Activated naive CD4-positive, alpha-beta T cell treated with anti-CD3 and anti-CD28 coated beads, Interleukin-2, amount 10 ng/mL, durations not matched to agents 7 days and 5 days (primary cell): ENCODE measurements at places on chromosomes 2 and 18.

DNA sequence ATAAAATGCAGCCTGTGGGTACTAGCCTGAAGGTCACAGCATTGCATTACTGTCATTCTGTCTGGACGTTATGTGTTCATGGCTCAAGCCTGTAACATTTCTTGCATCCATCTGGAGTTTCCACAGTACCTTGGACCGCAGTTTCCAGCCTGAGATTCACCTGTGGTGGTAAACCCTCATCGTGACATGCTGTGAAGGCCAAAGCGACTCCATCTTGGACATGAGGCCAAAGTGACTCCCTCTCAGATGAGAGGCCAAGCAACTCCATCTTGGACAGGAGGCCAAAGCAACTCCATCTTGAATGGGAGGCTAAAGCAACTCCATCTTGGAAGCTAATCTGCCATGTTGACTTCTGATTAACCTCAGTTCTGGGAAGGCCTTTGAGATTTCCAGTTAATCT lies 257.7 kb upstream of the MYT1L start:
- no peaks in the 10 kb centered on the region for H3K27me3 ChIP-seq

DNA sequence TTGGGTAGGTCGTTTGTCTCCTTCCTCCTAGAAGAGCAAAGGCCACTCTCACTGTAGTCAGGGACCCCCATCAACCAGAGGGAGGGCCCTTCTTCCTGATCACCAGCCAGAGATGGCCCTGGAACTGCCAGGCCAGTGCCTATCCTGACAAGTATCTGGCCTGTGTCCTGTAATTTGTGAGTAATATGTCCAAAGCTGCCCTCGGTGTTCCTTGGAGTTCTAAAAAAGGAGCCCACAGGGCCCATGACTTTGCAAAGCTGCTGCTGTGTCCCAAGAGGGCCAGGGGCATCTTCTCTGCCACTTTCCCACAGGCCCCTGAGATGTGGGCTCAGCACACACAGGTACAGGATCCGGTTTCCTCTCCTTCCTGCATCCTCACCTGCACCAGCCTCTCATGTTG lies 212.4 kb downstream of the SEPTIN10 start:
- H3K4me3 ChIP-seq: no peak overlapping the region
- no peaks in the 10 kb centered on the region for H3K36me3 ChIP-seq
- H3K4me1 ChIP-seq: peaks cover 11% of the 10 kb centered on the region
- H3K27me3 ChIP-seq: peaks cover 20% of the 10 kb centered on the region
- no peak overlapping the region for H3K27ac ChIP-seq

- DNase-seq: no peak
- H3K27ac ChIP-seq: peak overlapping the region; percentile 98
- no peaks in the 10 kb centered on the region for H3K27me3 ChIP-seq
- peaks cover 98% of the 10 kb centered on the region for H3K4me1 ChIP-seq
Measured at GRCh38 chr2:105794926-105795574, 50.3 kb downstream of the NCK2 start.

DNA sequence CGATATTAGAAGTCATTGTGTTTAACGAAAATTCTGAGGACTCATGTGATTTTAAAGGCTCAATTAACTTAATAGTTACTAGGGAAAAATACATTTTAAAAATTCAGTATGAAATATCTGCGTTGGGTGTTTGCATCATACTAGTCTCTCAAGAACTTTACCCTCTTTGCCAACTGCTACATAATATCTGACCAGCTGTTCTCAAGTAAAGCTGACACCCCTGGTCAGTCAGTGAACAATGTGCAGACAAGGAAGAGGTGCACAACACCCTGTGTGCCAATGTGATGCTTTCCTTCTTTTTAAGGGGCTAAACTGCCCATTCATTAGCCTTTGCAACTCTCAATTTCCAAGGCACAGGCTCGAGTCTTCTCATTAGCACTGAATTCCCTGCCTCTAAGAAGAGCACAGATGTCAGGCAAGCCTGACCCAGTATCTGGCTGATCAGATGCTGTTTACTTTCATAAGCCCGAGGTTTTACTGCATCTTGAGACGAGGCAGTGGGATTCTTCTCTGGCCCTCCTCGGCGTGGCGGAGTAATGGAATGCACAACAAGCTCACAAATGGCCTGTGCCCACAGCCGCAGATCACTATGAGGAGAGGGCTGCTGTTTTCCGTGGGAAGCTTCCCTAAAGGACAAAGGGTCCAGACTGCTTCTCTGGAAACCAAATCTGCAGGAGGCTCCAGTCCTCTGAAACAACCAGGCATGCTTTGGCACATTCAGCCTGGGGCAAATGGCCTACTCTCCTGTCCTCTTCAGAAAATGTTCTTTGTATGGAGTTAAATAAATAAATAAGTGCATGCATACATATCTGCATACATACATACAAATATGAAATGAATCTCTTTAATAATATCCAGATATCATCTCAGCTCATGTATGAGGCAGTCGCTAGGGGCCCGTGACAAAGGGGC lies 240.3 kb downstream of the ZNF521 start:
- H3K27me3 ChIP-seq: no peaks in the 10 kb centered on the region
- no peaks in the 10 kb centered on the region for H3K36me3 ChIP-seq
- H3K4me3 ChIP-seq: no peak overlapping the region

DNA sequence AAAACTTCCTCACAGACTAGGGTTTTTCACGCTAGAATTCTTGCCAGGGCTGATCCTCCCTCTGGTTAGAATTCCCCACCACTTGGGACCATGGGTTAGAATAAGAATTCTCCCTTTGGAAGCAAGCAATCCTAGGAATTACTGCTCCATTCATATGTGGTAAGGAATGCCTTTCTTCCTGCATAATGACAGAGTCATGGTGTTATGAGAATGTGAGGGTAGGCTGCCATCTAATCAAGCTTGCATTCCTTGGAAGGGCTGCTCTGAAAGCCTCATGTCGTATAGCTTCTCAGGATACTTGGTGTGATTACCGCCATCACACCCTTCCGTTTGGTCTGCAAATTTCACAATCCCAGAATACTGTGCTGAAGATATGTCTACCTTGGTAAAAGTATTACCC lies 1282.4 kb upstream of the PIK3C3 start:
- H3K4me1 ChIP-seq: no peaks in the 10 kb centered on the region
- DNase-seq: no peak
- H3K4me3 ChIP-seq: no peak overlapping the region
- H3K27ac ChIP-seq: no peak overlapping the region
- H3K27me3 ChIP-seq: no peaks in the 10 kb centered on the region

- H3K4me3 ChIP-seq: no peak overlapping the region
- peaks cover 48% of the 10 kb centered on the region for H3K27me3 ChIP-seq
- no peaks in the 10 kb centered on the region for H3K36me3 ChIP-seq
Measured at GRCh38 chr2:101989740-101990460, 1.9 kb upstream of the IL1R2 start.

- H3K4me1 ChIP-seq: peaks cover 9% of the 10 kb centered on the region
- no peak overlapping the region for H3K4me3 ChIP-seq
- no peak for DNase-seq
- H3K27ac ChIP-seq: no peak overlapping the region
- no peaks in the 10 kb centered on the region for H3K36me3 ChIP-seq
Measured at GRCh38 chr2:98078701-98079100, 8.3 kb upstream of the VWA3B start.

- H3K27me3 ChIP-seq: no peaks in the 10 kb centered on the region
- no peak overlapping the region for H3K4me3 ChIP-seq
- H3K4me1 ChIP-seq: no peaks in the 10 kb centered on the region
- H3K36me3 ChIP-seq: no peaks in the 10 kb centered on the region
Measured at GRCh38 chr2:122843503-122843902, 1088.1 kb downstream of the TSN start.

DNA sequence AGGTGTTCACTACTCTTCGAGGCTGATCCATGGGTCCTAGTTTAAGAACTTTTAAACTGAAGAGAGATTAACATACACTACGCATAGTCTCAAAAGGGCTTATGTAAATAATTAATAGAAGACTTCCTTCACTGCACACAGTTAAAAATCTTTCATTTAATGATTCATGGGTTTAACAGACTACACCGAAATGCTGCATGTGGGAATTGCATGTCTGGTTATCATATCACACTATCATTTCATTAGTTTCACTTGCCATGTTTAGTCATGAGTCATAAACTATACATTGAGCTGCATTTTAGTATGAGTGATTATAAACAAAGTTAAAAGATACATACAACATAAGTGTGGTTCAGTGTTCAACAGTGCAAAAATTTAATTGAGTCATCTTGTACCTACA lies 31.2 kb downstream of the GLS start:
- no peak overlapping the region for H3K27ac ChIP-seq
- H3K27me3 ChIP-seq: no peaks in the 10 kb centered on the region
- DNase-seq: no peak
- peaks cover 39% of the 10 kb centered on the region for H3K36me3 ChIP-seq
- no peak overlapping the region for H3K4me3 ChIP-seq
- H3K4me1 ChIP-seq: peaks cover 22% of the 10 kb centered on the region

GRCh38 chr2:81290846-81291245 lies 986.3 kb upstream of the LRRTM1 start:
- DNase-seq: no peak
- H3K27me3 ChIP-seq: no peaks in the 10 kb centered on the region
- H3K27ac ChIP-seq: no peak overlapping the region
- H3K4me3 ChIP-seq: no peak overlapping the region
- H3K36me3 ChIP-seq: no peaks in the 10 kb centered on the region
- no peaks in the 10 kb centered on the region for H3K4me1 ChIP-seq

- no peaks in the 10 kb centered on the region for H3K27me3 ChIP-seq
- H3K4me1 ChIP-seq: peaks cover 20% of the 10 kb centered on the region
- no peak overlapping the region for H3K4me3 ChIP-seq
- no peak overlapping the region for H3K27ac ChIP-seq
- no peak for DNase-seq
Measured at GRCh38 chr2:175154661-175155082, 13.3 kb downstream of the ATF2 start.

DNA sequence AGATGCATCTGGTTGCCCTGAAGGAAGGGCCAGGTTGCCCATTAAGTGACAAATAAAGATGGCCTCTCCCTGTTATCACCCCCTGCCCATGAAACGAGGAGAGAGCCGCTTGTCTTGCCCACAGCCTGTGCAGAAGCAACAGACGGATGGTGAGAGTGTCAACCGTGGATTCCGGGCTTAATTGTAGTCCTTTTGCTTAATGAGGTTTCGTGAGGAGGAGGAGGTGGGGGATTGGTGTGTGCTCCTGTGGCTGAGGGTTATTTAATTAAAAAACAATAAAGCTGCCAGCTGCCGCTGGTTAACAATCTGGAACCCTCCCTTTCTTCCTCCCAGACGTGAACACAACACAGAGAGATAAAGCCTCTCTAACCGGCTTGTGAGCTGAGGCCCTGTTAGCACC lies 188.0 kb upstream of the PARD3B start:
- no peak overlapping the region for H3K27ac ChIP-seq
- H3K36me3 ChIP-seq: no peaks in the 10 kb centered on the region
- no peaks in the 10 kb centered on the region for H3K4me1 ChIP-seq
- H3K27me3 ChIP-seq: peaks cover 11% of the 10 kb centered on the region

DNA sequence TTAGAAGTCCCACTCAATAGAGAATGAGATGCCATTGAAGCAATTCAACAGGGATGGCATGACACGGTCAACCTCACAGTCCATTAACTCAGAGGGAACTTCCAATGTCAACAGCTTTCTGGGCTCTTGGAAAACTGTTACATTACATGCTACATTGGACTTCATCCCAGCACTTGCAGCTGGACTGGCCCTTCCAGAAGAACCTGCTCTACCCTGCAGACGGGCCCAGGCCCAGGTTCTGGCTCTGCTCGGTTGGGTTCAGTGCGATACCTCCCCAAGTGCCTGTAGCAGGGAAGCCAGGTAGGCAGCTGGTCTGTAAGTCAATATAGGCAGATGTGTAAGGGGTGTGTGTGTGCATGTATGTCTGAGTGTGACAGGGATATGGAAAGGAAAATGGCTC lies 12.9 kb downstream of the LAMA1 start:
- H3K27me3 ChIP-seq: no peaks in the 10 kb centered on the region
- no peak for DNase-seq
- H3K36me3 ChIP-seq: no peaks in the 10 kb centered on the region
- no peak overlapping the region for H3K4me3 ChIP-seq

DNA sequence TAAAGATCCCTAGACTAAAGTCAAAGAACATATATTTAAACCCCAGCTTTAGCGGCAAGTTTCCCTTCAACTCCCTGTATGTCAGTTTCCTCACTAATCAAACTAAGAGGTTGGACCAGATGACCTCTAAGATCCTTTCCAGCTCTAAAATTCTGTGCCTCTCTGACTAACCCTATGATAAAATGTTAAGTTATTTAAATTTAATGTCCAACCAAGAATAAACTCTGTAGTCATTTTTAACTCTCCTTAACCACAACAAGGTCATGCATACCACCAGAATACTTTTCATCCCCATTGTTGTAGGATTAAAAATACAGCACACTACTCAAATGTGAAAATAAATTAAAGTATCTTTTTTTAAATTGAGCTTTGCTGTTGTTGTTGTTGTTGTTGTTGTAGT lies 5.2 kb upstream of the PDE1A start:
- no peaks in the 10 kb centered on the region for H3K4me1 ChIP-seq
- no peaks in the 10 kb centered on the region for H3K27me3 ChIP-seq
- H3K36me3 ChIP-seq: no peaks in the 10 kb centered on the region
- no peak for DNase-seq
- no peak overlapping the region for H3K27ac ChIP-seq

DNA sequence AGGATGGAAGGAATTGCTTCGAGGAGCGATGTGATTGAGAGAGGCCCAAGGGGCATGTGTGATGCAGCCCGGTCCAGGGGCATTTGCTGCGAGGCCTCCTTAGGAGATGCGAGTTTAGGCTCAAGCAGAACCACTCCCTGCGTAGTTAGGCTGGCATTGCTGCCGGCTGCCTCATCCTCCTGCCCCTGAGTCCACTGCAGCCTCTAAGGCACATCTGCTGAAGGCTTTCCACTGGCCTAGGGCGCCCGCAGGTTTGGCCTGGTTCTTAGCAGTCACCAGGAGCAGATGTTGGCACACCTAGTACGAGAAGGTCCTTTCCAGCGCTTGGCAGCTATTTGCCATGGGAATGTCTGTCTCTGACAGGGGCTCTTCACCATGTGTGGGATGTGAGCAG lies 20.7 kb downstream of the INPP5D start:
- H3K36me3 ChIP-seq: peaks cover 72% of the 10 kb centered on the region
- peaks cover 82% of the 10 kb centered on the region for H3K4me1 ChIP-seq
- no peaks in the 10 kb centered on the region for H3K27me3 ChIP-seq
- peak overlapping the region; percentile 58 for H3K4me3 ChIP-seq

DNA sequence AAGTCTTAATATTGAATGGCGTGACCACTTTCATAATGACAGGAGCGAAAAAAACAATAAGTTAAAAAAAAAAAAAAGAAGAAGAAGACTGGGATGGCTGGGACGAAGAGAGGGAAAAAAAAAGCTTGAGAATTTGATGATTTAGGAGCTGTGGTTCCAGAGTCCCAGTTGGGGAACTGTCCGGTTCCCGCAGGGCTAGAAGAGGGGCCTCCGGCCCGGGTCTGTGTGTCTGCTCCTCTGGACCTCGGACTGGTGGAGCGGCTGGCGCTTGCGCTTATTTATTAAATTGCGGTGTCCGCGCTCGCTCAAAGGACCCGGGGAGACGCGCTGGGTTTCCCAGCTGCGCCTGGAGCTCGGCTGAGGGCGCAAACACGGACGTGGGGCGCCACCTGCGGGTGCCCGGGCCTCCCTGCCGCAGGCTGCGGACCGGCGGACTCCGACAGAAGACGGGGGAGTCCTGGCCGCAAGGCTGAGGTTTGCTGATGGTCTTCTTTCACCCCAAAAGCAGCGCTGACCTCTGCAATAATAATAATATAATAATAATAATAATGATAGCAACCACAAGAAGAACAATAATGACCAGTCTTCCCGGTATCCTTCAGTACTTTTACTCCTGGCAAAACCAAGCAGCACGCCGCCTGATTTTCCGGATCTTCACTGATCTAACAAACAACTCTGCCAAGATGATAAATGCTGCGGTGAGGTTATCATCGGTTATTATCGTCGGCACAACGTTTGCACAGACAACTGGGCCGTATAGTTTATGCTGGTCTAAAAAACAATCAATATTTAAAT lies at the start of gene CBLN2:
TSS of gene CBLN2 (minus strand) at position 251 of the 795 bp plus-strand sequence. CDS start 2,182 bp downstream, outside the sequence.
- H3K36me3 ChIP-seq: no peaks in the 10 kb centered on the region
- H3K4me1 ChIP-seq: peaks cover 5% of the 10 kb centered on the region
- H3K27me3 ChIP-seq: peaks cover 45% of the 10 kb centered on the region
- H3K27ac ChIP-seq: peak within 1 kb of the TSS; percentile 38
